HFFc6 (cell line): ENCODE measurements at places on chromosomes 6 and 20.

DNA sequence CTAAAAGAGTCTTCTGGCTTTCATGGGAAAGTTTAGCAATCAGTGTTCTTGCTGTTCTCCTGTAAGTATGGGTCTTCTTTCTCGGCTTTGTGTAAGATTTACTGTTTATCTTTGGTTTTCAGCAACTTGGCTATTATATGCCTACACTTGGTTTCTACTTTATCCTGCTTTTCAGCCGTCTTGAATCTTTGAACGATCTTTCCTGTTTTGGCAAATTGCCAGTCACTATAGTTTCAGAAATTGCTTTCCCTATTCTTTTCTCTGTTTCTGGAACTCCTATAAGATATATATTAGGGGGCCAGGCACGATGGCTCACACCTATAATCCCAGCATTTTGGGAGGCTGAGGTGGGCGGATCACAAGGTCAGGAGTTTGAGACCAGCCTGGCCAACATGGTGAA lies 14.6 kb upstream of the SRPK1 start:
- DNase-seq: no peak

DNA sequence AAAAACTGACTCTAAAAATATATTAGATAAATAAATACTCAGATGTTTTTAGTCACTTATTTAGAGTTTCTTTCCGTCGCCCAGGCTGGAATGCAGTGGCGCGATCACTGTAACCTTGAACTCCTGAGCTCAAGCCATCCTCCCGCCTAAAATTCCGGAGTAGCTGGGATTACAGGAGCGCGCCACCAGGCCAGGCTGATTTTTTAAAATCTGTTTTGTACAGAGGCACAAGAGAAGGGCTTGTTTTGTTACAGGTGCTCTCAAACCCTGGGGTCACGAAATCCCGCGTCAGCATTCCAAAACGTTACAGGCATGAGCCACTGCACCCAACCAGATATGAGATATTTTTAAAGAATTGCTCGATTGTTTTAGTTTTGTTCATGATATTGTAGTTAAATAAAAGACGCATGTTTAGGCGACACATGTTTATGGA lies 40.7 kb upstream of the BTN3A2 start:
- DNase-seq: no peak

DNA sequence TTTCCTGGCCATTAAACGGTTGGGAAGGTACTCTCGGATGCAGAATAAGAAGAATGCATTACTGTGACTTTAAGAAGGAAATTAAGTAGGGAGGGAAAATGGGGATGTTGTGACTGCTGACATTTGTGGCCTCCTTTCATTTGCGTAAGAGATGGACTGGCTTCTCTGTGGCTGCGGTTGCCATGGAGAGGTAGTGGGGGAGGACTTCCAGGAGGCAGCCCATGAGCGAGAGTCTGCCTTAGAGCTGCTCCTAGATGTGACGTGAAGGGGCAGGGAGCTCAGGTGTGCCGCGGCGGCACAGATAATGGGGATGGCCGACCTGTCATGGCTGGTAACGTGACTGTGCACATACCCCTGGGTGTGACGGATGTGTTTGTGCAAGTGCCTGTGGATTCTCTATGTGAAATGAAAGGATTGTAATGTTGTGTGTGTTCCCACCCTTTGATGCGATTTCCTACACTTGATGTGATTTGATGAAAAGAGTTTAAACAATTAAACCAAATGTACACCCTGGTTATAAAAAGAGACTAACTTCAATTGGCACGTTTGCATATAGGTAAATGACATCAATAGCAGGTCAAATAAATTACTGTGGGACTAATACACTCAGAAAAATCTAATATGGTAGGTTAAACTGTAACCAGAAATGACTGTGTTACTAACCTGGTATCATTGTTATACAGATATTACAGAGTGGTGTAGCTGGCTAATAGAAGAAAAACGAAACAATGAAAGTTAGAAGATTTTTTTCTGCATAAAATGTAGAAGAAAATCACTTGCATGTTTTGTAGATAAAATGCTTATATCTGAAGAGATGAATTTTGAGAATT lies 48.9 kb downstream of the HIVEP1 start:
- no peak for DNase-seq

- no peak for DNase-seq
These were observed 68.6 kb downstream of the SYNJ2 start for GRCh38 chr6:158050107-158050735.

DNA sequence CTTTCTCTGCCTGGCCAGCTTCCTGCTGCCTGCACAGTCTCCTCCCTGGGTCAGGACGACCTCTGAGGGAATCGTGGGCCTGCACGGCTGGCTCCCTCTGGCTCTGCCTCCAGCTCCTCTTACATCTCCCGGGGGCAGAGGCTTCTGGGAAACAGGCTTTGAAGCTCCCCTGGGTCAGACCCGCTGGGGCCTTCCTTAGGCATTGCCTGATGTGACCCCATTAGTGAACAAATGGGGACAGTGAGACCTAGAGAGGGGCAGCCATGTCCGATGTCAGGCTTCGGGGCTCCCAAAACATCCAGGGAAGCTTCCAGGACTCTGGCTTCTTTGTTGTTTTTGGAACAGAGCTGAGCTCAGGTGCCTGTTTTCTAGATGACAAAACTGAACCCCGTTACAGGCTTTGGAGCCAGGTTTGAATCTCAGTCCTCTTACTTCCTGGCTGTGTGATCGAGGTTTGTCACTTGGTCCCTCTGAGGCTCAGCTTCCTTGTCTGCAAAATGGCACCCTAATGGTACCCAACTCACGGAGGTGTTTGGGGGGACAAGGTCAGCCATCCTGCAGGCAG lies 94.3 kb downstream of the CEBPB start:
- DNase-seq: no peak

- DNase-seq: peak; percentile 20
These were observed 93.1 kb downstream of the EPB41L2 start for GRCh38 chr6:130969791-130970491.

GRCh38 chr6:111353912-111354462 lies 129.0 kb downstream of the REV3L start:
- DNase-seq: no peak

GRCh38 chr6:27836783-27837624 lies 75.2 kb downstream of the OR2B2 start:
- DNase-seq: peak; percentile 92

DNA sequence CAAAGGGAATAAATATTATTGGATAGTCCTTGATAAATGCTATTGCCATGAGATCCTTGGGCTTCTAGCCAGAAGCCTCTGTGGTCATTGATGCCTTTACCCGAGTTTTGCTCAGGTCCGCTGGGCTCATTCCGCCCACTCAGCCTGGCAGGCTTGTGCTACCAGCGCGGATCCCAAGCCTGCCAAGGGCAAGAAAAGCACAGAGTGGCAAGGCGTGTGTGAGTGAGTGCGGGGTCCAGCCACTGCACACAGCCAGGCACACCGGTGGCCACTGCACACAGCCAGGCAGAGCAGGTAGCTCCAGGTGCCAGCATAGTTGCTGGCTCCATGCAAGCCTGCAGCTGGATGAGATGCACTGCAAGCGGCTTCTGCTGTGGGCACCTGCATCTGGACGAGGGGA lies 38.7 kb downstream of the STK38 start:
- DNase-seq: no peak

GRCh38 chr6:132188556-132189264 lies 212.6 kb downstream of the MOXD1 start:
- peak; percentile 51 for DNase-seq

DNA sequence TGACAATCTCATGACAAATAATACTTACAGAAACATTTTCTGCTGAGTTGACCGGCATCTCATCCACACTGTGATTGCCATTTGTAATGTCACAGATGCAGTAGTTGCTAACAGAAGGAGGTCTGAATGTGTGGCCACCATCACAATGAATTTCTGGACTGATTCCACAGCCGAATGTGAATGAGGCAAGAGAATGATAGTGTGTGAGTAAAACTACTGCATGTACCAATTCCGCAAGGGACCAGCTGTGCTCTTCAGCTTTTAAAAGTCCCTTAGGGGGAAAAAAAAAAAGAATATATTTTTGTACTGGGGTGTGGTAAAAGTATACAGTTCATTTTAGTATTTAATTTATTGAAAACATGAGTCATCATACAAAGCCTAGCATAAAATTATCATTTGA lies 96.2 kb downstream of the SESN1 start:
- no peak for DNase-seq
